COLO829 (cell line): ENCODE measurements at places on chromosomes 11 and 22.

GRCh38 chr22:49716441-49716840, 111.2 kb downstream of the BRD1 start:
- no peak for DNase-seq

DNA sequence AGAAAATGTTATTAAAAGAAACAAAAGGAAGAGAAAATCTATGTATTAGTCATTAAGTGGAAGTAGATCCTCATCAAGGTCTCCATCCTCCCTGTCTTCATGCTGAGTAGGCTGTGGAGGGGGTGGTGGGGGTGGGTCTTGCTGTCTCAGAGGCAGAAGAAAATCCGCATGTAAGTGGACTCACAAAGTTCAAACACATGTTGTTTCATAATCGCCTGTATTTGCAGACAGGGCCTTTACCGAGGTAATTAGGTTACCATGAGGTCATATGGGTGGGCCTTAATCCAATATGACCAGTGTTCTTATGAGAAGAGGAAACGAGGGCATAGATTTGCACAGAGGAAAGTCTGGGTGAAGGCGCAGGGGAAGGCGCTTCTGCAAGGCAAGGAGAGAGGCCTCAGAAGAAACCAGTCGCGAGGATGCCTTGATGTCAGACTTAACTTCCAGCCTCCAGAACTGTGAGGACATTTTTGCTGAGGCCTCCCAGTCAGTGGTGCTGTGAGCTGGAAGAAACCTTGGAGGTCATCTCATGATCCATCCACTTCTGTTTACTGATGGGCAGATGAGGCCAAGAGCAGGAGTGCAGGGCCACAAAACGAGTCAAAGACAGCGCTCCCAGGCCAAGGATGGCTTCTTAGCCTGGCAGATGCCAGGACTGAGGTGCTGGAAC, 49.3 kb upstream of the THY1 start:
- DNase-seq: no peak

DNA sequence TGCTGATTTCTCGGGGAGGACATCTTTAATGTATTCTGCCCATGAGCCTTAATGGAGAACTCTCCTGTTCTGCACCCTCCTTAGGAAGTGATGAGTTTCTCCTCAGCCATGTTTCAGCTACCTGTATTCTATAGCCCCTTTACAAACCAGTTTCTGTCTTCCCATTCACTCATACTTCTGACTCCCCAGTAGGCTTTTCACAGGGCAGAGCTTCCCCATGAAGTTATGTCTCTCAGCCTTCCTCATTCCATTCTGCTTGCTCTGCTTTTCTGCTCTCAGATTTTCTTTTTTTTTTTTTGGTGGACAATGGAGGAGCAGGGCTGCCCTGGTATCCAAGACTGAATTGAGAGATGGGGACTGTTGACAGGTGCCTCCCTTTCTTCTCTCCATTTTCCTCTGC, 4.3 kb upstream of the OR52R1 start:
- DNase-seq: no peak

DNA sequence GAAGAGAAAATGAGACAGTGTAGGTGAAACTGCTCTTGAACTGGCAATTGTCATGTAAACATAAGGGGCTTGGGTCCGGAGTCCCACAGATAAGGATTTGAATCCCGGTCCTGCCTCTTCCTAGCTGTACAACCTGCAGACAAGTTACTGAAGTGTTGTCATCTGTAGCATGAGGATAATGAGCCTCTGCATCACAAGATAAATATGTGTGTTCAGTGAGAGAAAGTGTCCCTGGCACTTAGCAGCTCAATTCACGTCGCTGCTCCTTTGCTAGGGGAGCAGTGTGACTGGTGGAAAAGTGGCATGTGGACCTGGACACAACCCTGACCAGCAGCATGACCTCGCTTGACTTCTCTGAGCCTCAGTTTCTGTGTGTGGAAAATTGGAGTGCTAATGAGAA, 73.7 kb upstream of the NECTIN1 start:
- DNase-seq: no peak

DNA sequence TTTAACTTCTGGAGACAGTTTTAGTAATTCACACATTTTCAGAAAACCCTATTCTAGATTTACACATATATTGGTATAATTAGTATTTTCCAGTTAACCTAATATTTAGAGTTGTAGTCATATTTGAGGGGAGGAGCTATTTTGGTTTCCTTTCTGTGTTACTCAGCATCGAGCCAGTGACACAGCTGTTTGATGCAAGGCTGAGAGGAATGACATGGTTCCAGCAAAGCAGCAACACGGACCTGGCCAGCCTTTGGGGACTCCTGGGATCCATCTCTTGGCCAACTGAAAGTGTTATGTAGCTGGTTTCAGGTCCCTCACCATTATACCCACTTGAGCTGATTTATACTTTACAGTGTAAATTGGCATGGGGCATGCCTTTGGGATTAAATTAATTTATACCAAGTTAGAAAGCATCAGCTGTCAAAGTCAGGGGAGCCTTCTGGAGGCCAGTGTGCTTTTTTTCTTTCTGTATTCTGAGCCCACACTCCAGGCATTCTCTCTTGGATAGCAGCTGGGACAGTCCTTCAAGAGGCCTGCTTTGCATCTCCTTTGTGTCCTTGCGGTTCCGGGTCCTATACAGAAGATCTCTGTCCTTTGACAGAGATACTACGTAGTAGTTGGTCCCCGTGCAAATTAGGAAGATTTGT, 91.3 kb upstream of the SLC25A18 start:
- DNase-seq: no peak

DNA sequence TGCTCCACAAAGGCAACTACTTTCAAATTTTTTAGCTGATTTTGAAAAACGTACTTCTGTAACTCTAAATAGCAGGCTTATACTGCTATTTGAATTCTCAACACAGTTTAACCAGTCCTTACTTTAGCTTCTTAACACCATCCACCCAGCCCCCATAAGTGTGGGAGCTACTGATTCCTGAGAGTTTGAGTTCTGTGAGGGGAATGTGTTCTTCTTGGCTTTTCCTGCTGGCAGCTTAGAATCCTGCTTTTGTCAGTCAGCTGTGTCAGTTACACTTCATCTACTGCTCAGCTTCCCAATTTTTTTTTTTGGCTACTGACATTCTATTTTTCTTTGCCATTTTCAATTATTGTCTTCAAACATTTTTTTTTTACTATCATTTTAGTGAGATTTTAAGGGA, 440.4 kb downstream of the INSC start:
- no peak for DNase-seq

- DNase-seq: peak; percentile 39
Measured at GRCh38 chr22:26789951-26790350, 132.6 kb downstream of the MIAT start.

- DNase-seq: no peak
Measured at GRCh38 chr11:34641456-34641855, 20.6 kb downstream of the EHF start.

DNA sequence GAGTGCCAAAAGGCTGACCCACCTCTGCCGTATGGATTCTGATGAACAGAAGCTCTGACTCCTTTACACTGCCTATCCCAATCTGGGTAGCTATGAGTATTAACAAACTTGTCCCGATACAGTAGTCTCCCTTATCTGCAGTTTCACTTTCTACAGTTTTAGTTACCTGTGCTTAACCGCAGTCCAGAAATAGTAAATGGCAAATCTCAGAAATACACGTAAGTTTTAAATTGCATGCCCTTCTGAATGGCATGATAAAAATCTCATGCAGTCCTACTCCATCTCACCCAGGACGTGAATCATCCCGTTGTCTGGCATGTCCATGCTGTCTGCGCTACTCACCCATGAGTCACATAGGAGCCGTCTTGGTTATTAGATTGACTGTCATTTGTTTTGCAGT, 68.8 kb downstream of the SNX19 start:
- DNase-seq: peak; percentile 83

DNA sequence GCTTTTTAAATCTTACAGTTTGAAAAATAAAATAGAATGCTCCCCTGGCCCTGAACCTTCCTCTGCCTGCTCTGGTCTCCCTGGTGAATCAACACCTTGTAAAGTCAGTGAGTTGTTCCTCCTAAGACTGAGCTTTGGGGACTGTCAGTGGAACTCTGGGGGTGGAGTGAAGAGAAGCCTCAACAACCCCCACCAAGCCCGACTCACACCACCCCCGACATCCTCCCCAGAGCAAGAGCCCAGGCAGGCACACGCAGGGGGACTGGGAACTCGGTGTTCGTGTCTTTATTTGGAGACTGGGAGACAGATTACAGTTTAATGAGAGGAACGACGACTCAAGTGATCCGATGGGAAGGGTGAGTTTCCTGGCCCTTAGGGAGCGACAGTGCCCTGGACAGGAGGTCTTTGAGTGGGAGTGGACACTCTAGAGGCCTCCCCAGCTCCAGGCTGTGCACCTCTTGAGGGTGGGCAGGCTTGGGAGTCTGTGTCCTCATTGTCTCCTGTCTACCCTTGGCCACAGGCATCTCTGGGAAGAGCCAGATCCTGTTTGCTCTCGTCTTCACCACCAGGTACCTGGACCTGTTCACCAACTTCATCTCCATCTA, 6.2 kb downstream of the KDELR3 start:
- DNase-seq: no peak

DNA sequence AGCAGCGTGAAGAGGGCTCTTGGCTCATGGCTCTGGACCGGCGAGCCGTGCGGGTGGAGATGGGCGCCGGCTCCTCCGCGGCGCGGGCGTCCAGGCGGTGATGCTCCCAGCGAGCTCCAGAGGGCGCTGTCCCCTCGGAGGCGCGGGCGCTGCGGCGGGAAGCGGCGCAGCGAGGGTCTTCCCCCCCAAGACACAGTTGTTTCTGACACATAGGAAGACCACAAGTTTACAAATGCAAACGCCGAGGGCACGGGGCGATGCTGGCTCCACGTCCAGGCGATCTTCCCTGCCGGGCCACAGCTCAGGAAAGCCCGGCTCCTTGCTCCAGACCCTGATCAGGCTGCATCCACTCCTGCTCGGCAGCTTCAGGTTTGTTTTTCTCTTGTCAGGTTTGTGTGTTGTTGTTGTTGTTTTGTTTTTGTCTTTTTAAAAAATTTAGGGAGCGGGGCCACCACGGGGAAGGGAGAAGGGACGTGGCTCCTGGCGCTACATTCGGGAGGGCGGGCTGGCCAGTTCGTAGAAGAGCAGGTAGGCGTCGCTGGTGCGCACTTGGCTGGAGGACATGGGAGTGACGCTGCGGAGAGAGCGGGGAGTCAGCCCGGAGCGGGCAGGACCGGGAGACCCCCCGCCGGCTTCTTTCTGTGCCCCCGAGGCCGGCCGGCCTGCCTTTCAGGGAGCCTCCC, 10.0 kb upstream of the MFRP start:
- DNase-seq: no peak

- no peak for DNase-seq
Measured at GRCh38 chr11:12064136-12064953, 46.0 kb upstream of the MICAL2 start.

- no peak for DNase-seq
Measured at GRCh38 chr11:125675196-125675595, 5.5 kb downstream of the ACRV1 start.

- DNase-seq: no peak
Measured at GRCh38 chr11:134616038-134616437, 204.0 kb upstream of the B3GAT1 start.

- DNase-seq: no peak
Measured at GRCh38 chr11:3775736-3776406, 21.5 kb downstream of the NUP98 start.

- DNase-seq: peak; percentile 18
Measured at GRCh38 chr11:64885367-64886286, 7.2 kb upstream of the EHD1 start.

GRCh38 chr22:43832393-43833265, 20.5 kb upstream of the EFCAB6 start:
- no peak for DNase-seq

GRCh38 chr11:15223318-15223717, 108.6 kb downstream of the INSC start:
- DNase-seq: peak; percentile 11

- DNase-seq: no peak
Measured at GRCh38 chr22:36771356-36772063, 4.4 kb downstream of the IFT27 start.

DNA sequence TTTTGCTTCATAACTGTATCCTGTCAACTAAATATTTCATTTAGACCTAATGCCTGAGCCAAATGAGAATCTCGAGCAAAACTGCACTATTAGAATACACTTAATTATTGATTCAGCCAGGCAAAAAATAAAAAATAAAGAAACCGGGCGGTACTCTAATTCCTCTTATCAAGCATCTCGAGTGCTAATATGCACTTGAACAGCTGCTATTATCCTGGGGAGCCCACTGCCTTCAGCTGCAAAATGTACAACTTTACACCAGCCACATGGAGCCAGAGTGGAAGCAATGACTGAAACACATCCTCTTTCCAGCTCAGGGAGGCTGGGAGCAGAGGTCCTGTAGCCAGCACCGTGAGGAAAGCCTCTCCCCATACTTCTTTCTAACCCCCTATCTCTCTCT, 390.0 kb upstream of the CADM1 start:
- no peak for DNase-seq

DNA sequence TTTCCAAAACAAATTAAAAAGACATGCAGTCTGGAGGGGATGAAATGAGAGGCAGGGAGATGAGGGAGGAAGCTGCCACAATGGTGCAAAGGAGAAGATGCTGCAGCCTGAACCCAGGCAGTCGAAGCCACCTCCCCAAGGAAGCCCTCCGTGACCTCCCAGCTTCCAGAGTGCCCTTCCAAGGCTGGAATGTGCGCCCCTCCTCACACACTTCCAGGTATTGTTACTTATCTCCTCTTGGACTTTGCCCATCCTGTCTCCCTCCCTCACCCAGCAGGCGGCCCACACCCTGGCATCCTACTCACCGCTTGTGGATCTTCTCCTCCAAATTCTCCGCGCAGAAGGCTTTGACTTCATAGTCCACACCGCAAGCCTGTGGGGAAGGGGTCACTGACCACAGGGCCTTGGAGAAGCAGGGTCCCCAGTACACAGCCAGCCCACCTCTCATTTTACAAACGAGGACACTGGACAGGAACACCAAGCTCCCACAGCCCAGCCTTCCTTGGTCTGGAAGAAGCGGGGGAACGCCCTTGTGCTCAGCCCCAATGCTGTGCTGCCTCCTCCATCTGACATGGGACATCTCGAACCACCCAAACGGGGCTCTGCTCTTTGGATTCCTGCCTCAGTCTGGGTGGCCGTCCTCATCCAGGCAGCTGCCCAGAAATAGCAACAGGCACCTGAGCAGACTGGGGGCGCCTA, 40.3 kb downstream of the TPBGL start:
- no peak for DNase-seq

DNA sequence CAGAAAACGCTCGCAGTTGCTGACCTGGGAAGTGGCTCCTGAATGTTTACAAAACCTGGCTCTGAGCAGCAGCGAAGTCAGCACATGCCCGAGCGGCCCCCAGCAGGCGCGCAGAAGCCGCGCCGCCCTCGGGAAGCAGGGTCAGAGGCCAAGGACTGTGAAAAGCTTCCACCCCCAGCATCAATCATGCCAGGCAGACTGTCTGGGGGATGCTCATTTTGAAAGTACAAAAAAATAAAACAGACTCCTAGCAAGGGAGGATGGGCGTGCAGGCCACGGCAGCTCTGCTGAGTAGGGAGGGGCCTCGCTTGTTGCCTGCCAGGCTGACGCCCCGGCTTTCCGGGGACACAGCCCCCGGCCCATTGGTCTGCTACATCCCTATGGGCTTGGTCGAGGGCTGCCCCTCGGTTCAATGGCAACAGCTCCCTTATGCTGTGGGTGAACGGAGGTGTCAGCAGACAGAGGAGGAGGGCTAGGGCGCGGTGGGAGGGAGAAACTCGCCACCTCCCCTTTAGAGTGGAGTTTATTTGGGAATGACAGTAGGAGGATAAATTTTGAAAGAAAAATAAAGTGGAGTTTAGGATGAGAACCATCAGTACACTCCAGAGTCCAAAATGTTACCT, 37.7 kb upstream of the GNB1L start:
- no peak for DNase-seq

- no peak for DNase-seq
Measured at GRCh38 chr22:24053481-24054226, 42.5 kb downstream of the CABIN1 start.

- DNase-seq: peak; percentile 60
Measured at GRCh38 chr22:24146791-24147353, 34.4 kb upstream of the SUSD2 start.
